ENCODE measurements at places on chromosomes 3 and 15. TPM values are rescaled to one million over a fixed set of nuclear protein-coding genes. Genes with fewer than 3 reads are reported as not detected.

Gene MME
- polyA plus RNA-seq: not detected

Gene SLC22A13
- not detected for polyA plus RNA-seq

Gene AADACL2
- polyA plus RNA-seq: not detected

Gene GOLGA8G
- polyA plus RNA-seq: not detected

Gene CHRNA3
- 25.3 TPM for polyA plus RNA-seq

Gene RLBP1
- 1.1 TPM for polyA plus RNA-seq

Gene FRMD5
- polyA plus RNA-seq: 11.2 TPM

Gene STARD5
- polyA plus RNA-seq: 0.70 TPM

Gene SNTN
- polyA plus RNA-seq: not detected

Gene ASB14
- polyA plus RNA-seq: not detected

Gene DPPA2
- polyA plus RNA-seq: not detected

Gene GNB4
- polyA plus RNA-seq: 3.4 TPM

Gene ITIH1
- not detected for polyA plus RNA-seq
